ENCODE measurements at places on chromosomes 4 and X.

- DNase-seq: no peak
These were observed at the start of gene FAAH2 for GRCh38 chrX:57286507-57287251. Gene FAAH2 (plus strand): TSS chrX:57286706. CDS start chrX:57286826, 120 bp downstream.

GRCh38 chr4:101762534-101762933 is 28.0 kb upstream of the BANK1 start:
- no peak for DNase-seq

GRCh38 chr4:138821331-138821730 is 194.2 kb upstream of the NOCT start:
- no peak for DNase-seq

DNA sequence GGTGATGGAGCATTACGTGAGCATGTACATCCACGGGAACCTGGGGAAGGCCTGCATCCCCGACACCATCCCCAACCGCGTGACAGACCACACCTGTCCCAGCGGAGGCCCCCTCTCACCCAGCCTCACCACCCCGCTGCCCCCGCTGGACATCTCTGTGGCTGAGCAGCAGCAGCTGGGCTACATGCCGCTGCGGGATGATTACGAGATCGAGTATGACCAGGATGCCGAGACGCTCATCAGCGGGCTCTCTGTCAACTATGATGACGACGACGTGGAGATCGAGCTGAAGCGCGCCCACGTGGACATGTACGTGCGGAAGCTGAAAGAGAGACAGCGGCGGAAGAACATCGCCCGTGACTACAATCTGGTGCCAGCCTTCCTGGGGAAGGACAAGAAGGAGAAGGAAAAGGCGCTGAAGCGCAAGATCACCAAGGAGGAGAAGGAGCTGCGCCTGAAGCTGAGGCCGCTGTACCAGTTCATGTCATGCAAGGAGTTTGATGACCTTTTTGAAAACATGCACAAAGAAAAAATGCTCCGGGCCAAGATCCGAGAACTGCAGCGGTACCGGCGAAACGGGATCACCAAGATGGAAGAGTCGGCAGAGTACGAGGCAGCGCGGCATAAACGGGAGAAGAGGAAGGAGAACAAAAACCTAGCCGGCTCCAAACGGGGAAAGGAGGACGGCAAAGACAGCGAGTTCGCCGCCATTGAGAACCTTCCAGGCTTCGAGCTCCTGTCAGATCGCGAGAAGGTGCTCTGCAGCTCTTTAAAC is 11.1 kb downstream of the TADA2B start:
- no peak for DNase-seq
